ENCODE measurements at places on chromosomes 7 and 10.

GRCh38 chr10:129771991-129772431 lies 192.1 kb downstream of the EBF3 start:
- no peak for DNase-seq

DNA sequence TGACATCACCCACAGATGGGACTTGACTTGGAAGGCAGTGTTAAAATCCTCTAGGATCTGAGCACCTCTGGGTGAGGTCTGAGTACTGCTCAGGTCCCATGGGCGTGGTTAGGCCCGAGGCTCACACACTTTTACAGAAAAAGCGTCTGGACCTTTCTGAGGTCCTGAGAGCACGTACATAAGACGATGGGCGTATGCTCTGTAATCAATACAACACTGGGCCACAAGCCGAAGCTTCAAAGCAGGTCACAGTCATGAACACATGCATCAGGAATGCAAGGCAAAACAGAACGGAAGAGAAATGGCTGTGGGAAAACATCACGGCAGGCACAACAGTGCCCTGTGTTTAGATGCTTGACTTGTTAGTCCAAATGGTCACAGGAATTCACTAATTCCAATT lies 112.2 kb downstream of the LARP4B start:
- no peak for DNase-seq

- DNase-seq, result no peak
Measured at GRCh38 chr7:5507013-5507412, 83.4 kb upstream of the TNRC18 start.

DNA sequence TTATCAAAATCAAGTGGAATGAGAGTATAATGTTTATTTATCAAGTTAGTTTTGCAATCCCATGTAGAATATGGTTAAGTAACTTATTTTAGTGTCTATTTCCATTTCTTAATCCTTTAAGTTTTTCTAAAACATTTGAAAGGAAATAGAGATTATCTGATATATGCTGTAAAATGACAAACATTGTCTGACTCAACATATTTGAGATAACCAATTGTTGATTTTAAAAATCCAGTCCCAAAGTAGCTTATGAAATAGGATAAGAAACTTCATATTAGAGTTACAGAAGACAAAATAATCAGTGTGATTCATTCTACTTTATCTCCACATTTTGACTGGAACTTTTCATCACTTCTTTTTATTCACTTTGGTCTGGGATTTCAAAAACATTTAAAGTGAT lies 38.7 kb upstream of the CDK1 start:
- DNase-seq, result no peak

DNA sequence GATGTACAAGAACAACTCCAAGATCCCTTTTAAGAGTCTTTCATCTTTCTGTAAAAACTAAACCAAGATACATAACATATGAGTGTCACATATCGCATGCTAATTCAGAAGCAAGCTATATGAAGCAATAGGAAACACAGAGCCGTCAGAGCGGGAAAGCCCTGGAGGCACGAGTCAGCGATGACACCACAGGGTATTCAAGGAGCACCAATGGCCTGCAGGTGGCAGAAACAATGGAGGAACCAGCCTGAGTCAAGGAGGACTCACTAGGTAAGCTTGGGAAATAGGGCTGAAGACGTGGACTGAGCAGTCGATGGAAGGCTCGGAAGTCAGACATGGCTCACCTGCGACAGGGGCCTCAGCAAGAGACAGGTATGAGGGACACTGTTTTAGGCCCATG lies 214.4 kb downstream of the FAM107B start:
- no peak for DNase-seq

GRCh38 chr7:19376538-19376937 lies 231.3 kb upstream of the FERD3L start:
- DNase-seq, result no peak

GRCh38 chr10:104123397-104123796 lies 1.4 kb downstream of the SFR1 start:
- DNase-seq, result no peak

GRCh38 chr10:119165171-119166117 lies at the start of gene SFXN4:
TSS of gene SFXN4 (minus strand) at chr10:119165714. CDS start at chr10:119165647, 67 bp downstream.
- DNase-seq, result no peak

DNA sequence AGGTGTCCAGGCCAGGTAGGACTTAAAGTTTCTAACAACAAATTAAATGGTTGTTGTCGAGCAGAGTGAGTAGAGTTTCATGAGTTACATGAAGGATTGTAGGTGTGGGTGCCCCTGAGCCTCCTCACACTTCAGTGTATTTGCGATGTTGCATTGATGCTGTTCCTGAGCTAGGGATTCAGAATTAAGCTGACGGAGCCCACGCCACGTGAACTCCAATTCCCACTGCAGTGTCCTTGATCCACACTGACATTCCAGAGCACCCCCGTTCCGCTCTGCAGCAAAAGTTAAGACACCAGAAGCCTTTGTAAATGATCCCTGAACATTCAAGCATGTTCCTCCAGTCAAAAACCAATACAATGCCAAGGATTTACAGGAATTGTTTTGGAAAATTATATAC lies 78.8 kb upstream of the SEC61G start:
- DNase-seq, result no peak

- DNase-seq, result no peak
Measured at GRCh38 chr10:91514787-91515186, 104.6 kb downstream of the HECTD2 start.

- DNase-seq, result no peak
Measured at GRCh38 chr7:154892459-154892858, 110.5 kb downstream of the PAXIP1 start.

GRCh38 chr7:27183682-27184336 lies 1.2 kb downstream of the HOXA11 start:
- DNase-seq, result peak; percentile 44

DNA sequence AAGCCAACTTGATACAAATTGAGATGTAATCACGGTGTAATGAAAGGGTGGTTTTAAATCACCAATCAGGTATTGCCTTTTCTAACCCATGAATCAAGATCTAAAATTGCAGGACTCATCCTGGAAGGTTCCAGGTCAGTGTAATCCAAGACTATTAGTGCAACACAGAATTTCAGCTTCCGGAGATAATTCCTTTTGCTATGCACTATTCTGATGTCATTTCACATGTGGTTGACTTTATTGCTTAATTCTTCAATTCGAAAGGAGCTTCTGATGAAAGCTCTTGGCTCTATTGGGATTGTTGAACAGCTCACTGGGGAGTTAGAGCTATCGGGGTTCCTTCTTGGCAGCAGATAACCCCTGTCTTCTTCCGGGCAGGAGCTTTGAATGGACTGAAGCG lies 147.4 kb upstream of the INSYN2A start:
- DNase-seq, result no peak

- DNase-seq, result no peak
Measured at GRCh38 chr7:33762911-33763306, 142.4 kb upstream of the BMPER start.

GRCh38 chr7:7673240-7673550 lies 32.6 kb downstream of the UMAD1 start:
- no peak for DNase-seq

GRCh38 chr7:154564676-154565075 lies 438.2 kb downstream of the PAXIP1 start:
- no peak for DNase-seq

DNA sequence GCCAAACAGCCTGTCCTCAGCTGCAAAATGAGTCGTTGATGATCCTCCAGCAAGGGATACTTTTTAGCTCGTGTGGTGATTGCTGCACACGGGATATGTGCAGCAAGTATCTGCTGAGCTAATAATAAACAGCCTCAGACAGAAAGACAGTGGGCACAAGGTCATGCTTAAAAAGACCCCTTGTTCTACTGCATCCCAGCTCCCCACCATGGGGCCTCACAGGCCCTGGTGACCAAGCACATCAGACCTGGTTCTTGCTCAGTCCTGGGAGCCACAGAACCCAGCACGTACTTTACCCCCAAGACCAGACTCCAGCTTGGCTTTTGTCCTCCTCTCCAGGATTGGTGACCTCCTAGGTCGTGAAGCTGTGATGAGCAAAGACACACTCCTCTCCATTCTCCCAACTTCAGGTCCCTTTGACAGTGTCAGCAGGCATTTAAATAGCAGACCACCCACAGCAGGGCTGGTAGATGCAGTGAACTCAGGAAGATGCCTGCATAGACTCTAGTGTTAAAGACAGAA lies 50.5 kb downstream of the EGFR start:
- DNase-seq, result no peak

- DNase-seq, result no peak
Measured at GRCh38 chr7:100141555-100141949, 7.2 kb upstream of the LAMTOR4 start.

DNA sequence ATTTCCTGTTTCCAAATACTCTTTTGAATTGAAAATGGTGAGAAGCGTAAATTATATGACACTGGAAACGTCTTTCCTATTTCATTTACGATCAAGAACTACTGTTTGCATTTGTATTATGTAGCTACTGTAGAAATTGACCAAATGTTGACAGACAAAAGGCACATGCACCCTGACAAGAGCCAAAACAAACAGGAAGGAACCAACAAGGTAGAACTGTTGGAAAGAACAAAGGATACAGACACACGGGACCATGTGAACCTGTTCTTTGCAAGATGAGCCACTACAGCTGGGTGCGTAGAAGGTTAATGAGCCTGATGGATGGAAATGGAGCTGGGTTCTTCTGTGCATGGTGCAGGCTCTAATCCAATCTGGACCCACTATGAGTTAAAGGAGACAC lies 48.4 kb upstream of the FZD8 start:
- peak; percentile 37 for DNase-seq

DNA sequence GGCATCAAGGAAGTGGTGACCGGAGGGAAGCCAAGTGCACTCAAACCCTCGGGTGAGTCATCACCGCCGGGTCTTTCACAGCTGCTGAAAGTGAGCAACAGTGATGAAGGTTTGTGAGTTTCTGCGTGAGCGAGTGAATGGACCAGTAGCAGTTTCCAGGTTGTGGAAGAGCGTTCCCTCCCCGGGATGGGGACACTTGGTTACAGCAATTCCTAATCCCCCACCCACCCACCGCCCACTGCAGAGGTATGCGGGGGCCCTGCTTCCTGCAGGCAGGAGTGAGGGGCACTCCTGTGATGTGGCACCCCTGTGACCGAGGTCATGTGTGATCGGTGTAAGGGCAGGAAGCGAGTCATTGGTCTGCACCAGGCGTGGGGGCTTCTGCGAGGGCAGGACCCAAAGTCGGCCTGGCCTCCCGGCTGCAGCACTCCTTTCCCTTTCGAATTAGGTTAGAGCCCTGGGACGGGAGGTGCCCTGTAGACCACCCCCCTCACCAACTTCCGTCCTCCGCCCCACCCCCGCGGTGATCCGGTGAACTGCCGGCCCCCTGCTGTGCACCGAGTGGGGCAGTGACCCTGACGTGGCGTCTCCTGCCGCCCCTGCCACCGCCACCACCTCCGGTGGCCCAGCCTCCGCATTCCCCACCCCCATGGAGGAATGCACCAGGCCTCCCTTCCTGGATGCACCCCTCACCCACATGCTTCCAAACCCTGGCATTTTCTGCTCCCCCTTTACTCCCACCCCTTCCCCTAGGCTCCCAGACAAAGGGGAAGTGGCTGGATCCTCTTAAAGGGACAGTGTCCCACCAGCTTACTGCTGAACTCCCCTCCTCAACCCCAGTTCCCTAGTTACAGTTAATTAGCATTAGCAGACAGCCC lies 10.9 kb downstream of the LIMK1 start:
- DNase-seq, result no peak

All from NCI-H1930 (cell line).